ENCODE measurements at places on chromosomes 16 and 17.

- no peak overlapping the region for H3K4me3 ChIP-seq
- no peak for DNase-seq
- H3K27me3 ChIP-seq, result no peaks in the 10 kb centered on the region
These were observed 11.2 kb downstream of the TERB1 start for GRCh38 chr16:66790130-66790733.

DNA sequence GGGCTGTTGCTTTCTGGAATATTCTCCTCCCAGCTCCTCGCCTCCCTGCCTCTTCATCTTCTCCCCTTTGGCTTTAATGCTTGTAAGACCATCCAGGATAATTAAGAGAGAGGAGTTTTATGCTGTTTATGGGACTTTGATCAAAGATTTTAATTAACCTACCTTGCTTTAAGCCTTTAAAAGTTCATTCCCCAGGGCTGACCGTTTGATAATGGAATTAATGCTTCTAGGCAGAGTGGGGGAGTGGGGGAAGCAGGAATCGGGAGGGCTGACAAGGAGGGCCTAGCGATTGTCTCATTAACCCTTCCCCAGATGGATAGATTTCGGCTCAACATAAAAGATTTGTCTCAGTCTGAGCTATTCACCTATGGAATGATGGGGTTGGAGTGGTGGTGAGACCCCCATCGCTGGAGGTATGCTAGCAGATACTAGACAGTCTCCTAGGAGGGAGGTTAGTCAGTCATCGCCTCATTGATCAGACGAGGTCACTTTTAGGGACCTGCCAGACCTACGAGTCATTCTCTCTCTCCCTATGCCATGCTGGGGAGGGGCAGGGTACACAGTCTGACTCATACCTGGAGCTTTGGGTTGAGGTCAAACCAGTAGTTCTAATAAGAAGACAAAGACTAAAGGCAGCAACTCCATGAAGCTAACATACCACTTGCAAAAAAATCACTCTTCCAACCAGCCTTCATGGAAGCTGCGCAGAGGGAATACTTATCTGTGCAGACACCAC, 236.6 kb upstream of the NLRP1 start:
- H3K27ac ChIP-seq, result no peak overlapping the region
- peak overlapping the region; percentile 14 for H3K4me3 ChIP-seq
- H3K27me3 ChIP-seq, result no peaks in the 10 kb centered on the region
- peaks cover 28% of the 10 kb centered on the region for H3K4me1 ChIP-seq
- DNase-seq, result no peak

DNA sequence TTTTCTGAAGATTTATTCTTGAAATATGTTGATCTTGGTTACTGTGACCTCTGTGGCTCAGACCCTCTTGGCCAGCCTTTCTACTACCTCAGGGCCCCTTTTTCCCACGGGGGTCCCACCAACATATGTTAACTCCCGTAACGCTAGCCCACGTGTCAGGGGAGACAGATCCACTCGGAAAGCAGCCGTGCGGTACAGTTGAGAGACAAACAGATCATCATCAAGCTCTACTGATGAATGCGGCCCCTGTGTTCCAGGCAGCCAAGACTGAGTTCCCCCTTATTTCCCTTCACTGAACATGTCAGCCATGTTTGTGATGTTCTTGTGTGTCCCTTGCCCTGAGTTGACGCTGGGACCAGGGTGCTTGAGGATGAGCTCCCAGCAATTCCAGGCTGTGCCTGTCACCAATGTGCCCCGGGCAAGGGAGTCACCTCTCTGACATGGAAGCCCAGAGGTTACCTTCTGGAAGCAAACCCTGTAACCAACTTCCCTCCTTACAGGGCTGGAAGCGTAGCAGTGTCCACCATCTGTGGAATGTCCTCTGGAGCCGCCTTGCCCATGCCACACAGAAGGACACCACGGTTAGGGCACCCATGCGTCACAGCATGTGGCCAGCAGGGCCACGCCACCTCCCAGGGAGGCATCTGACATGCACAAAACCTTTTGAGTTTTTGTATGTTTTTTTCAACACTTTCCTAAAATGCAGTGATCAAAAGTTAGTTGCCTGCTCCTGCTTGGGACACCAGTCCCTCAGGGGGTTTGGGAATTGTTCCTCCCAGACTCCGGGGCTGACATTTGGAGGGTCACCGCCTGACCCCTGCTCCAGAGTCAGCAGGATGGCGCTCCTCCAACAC, 193.7 kb upstream of the CHMP6 start:
- DNase-seq, result no peak
- H3K27ac ChIP-seq, result no peak overlapping the region
- no peaks in the 10 kb centered on the region for H3K27me3 ChIP-seq

- no peaks in the 10 kb centered on the region for H3K36me3 ChIP-seq
- H3K4me1 ChIP-seq, result peaks cover 37% of the 10 kb centered on the region
- peaks cover 40% of the 10 kb centered on the region for H3K27me3 ChIP-seq
- H3K4me3 ChIP-seq, result peak overlapping the region; percentile 31
These were observed 6.9 kb downstream of the KRT24 start for GRCh38 chr17:40696651-40697072.

DNA sequence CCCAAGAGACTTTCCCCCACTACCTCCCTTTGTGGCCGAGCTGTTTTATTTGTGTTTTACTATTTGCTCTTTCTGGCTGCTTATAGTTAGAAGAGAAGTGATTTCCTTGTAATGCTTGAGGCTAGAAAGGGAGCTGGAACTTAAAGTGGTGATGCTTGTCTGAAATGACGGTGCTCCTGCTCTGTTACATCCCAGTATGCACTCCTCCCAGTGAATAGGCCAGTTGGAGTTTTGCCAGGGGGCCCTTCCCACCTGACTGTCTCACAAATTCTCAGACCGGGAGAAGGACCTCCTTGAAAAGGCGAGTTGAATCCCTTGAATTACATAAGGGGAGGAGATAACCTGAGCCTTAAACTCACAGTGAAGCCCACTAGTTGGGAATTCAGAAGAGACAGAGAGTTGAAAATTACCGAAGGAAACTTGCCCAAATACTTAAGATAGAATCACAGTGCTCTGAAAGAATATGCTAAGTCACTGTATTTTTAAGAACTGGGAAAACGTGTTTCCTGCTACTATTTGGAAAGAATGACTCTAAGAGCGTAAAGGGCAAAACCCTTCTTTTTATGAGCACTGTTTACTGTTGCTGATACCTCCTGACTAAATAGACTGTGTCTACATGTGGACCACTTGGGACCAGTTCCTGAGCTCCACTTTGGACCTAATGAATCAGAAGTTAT, 84.7 kb upstream of the CLEC3A start:
- H3K4me3 ChIP-seq, result no peak overlapping the region
- no peaks in the 10 kb centered on the region for H3K4me1 ChIP-seq
- no peaks in the 10 kb centered on the region for H3K36me3 ChIP-seq
- no peak for DNase-seq
- no peak overlapping the region for H3K27ac ChIP-seq
- H3K27me3 ChIP-seq, result peaks cover 8% of the 10 kb centered on the region

- DNase-seq, result no peak
- peaks cover 69% of the 10 kb centered on the region for H3K27me3 ChIP-seq
- H3K4me3 ChIP-seq, result no peak overlapping the region
- H3K36me3 ChIP-seq, result no peaks in the 10 kb centered on the region
These were observed 125.2 kb downstream of the C16orf78 start for GRCh38 chr16:49498666-49499413.

DNA sequence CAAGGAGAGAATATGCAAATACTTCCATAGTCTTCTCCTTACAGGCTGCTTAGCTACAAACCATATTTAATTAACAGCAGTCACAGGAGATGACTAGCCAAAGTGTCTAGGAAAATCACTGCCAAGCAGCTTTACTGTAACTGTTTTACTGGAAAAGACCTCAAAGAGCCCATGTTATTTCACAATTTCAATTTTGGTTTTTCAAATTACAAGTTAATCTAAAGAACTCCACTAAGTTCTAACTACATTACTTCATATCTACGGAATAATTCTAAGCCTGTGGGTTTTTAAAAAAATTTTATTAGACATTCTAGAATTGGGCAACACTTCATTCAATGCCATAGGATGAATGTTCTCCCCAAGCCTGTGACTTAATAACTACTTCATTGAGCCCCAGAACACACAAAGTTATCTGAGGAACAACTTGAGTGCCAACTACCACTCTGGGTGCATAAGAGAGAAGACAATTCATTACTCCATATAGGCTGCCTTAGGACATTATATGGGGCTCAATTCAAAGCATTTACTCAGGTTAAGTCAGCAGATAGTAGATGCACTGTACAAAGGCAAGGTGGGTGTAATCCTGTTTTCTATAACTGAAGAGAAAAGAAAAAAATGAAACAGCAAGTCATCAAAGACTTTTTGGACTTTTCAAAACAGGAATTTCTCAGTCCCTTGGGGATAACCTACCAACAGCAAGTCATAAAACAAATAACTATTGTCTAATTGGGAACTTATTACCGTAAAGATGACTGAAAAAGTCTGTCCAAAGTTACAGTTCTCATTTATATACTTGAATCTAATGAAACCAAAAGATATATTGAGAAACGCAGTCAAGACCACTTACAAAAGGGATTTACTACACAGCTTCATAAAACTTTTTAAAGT, 33.0 kb downstream of the STAT3 start:
- H3K27me3 ChIP-seq, result no peaks in the 10 kb centered on the region
- peaks cover 4% of the 10 kb centered on the region for H3K36me3 ChIP-seq
- no peaks in the 10 kb centered on the region for H3K4me1 ChIP-seq
- no peak overlapping the region for H3K27ac ChIP-seq

GRCh38 chr16:23712976-23713375, at the start of gene ERN2:
TSS of gene ERN2 (minus strand) at chr16:23713222. CDS start at chr16:23713187, 35 bp downstream.
- peaks cover 5% of the 10 kb centered on the region for H3K36me3 ChIP-seq
- H3K27me3 ChIP-seq, result peaks cover 15% of the 10 kb centered on the region
- peak within 1 kb of the TSS; percentile 47 for H3K4me3 ChIP-seq
- peaks cover 11% of the 10 kb centered on the region for H3K4me1 ChIP-seq

GRCh38 chr16:69064124-69064763, 41.2 kb upstream of the HAS3 start:
- no peak for DNase-seq
- H3K27me3 ChIP-seq, result no peaks in the 10 kb centered on the region
- no peak overlapping the region for H3K4me3 ChIP-seq
- no peaks in the 10 kb centered on the region for H3K4me1 ChIP-seq
- no peak overlapping the region for H3K27ac ChIP-seq
- no peaks in the 10 kb centered on the region for H3K36me3 ChIP-seq

- H3K27ac ChIP-seq, result no peak overlapping the region
- peaks cover 14% of the 10 kb centered on the region for H3K4me1 ChIP-seq
- H3K27me3 ChIP-seq, result no peaks in the 10 kb centered on the region
- no peaks in the 10 kb centered on the region for H3K36me3 ChIP-seq
- DNase-seq, result peak; percentile 41
- no peak overlapping the region for H3K4me3 ChIP-seq
These were observed 50.3 kb downstream of the KSR1 start for GRCh38 chr17:27506348-27507218.

- H3K36me3 ChIP-seq, result no peaks in the 10 kb centered on the region
- no peaks in the 10 kb centered on the region for H3K4me1 ChIP-seq
- no peak for DNase-seq
- H3K4me3 ChIP-seq, result no peak overlapping the region
- peaks cover 88% of the 10 kb centered on the region for H3K27me3 ChIP-seq
- no peak overlapping the region for H3K27ac ChIP-seq
These were observed 89.1 kb upstream of the GNAO1 start for GRCh38 chr16:56102183-56102686.

DNA sequence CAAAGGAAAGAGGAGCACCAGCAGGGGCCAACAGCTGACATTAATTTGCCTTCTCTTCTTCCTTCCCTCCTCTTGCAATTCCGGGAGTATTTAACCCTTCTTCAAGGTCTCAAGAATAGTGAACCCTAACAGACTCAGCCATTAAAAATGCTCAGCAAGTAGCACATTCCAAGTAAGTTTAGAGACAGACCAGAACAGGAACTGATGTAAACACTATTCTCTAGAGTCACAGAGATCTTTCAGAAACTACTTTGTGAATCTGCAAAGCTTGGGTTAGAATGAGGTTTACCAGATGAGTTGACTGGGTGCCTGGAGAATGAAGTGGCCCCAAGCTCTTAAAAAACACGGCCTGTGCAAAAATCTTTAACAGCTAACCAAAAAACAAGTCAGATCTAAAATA, 50.9 kb downstream of the TEX2 start:
- no peak for DNase-seq
- no peaks in the 10 kb centered on the region for H3K36me3 ChIP-seq
- no peak overlapping the region for H3K27ac ChIP-seq
- H3K4me3 ChIP-seq, result no peak overlapping the region
- no peaks in the 10 kb centered on the region for H3K27me3 ChIP-seq
- H3K4me1 ChIP-seq, result peaks cover 9% of the 10 kb centered on the region

GRCh38 chr17:21113049-21113690, 13.6 kb upstream of the DHRS7B start:
- H3K4me3 ChIP-seq, result no peak overlapping the region
- peaks cover 22% of the 10 kb centered on the region for H3K27me3 ChIP-seq
- no peak for DNase-seq
- no peaks in the 10 kb centered on the region for H3K36me3 ChIP-seq
- H3K4me1 ChIP-seq, result no peaks in the 10 kb centered on the region
- H3K27ac ChIP-seq, result no peak overlapping the region

DNA sequence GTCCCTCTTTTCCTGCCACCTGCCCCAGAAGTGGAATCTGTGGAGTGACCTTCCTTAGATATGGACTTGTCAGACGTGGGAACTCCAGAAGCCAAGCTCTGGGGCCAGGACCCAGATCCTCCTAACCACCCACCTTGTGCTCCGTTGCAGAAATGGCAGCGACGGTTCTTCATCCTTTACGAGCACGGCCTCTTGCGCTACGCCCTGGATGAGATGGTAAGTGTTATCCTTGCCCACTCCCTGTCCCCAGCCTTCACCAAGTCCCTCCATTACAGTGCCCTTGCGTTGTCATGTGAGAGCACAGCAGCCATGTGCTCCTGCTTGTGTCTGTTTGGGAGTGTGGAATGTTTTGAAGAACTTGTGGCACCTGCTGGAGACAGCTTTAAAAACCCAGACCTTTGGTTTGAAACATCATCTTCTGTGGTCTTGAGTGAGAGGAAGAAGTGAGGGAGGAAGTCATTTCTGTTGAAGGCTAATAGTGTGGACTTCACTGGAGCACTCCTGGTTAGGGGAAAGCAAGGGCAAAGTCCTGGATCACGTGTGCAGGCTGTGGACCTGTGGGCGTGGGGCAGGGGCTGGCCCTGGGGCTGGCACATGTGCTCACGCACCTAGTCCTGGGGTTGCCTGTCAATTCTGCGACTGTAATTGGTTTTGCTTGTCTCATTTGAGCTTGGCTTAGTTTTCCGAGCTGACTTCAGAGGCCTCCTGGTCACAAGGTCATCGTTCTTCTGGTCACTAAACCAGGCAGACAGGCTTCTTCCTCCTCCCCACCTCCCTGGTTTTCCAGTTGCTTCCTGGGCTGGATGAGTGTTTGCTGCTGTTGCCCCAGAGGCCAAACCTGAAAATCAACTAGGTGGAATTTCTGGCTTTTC, 35.8 kb downstream of the MPRIP start:
- peak overlapping the region; percentile 24 for H3K4me3 ChIP-seq
- H3K27me3 ChIP-seq, result no peaks in the 10 kb centered on the region
- DNase-seq, result peak; percentile 41
- peaks cover 61% of the 10 kb centered on the region for H3K36me3 ChIP-seq

GRCh38 chr17:56172517-56172982, 19.3 kb downstream of the ANKFN1 start:
- H3K36me3 ChIP-seq, result no peaks in the 10 kb centered on the region
- H3K4me3 ChIP-seq, result no peak overlapping the region
- no peak overlapping the region for H3K27ac ChIP-seq
- no peaks in the 10 kb centered on the region for H3K27me3 ChIP-seq
- no peaks in the 10 kb centered on the region for H3K4me1 ChIP-seq
